NCI-H82 (cell line): ENCODE measurements at places on chromosomes 13 and 19.

DNA sequence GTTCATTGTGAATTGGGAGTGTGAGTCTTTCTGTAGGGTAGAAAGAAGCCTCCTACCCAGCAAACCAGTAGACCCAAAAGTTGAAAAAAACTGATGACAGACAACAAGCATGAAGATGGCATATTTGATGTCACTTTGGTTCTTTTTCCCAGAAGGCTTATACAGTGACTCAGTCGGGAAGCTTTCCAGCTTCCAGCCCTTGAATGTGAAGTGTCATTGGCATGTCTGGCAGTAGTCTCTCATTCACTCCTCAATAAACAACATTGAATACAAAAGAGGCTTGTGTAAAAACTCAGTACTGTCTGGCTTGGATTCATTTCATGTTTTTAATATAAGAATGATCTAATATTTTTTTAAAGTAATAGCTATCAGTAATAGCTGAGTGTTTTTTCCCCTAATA is 68.7 kb downstream of the IPO5 start:
- no peak for DNase-seq

GRCh38 chr13:95530178-95530577 is 22.3 kb upstream of the CLDN10 start:
- DNase-seq: peak; percentile 14

- peak; percentile 73 for DNase-seq
Observed at GRCh38 chr19:12952488-12953137, 4.4 kb downstream of the GADD45GIP1 start.

- no peak for DNase-seq
Observed at GRCh38 chr13:52029569-52029968, 5.1 kb downstream of the UTP14C start.

GRCh38 chr13:58594747-58595600 is 963.4 kb downstream of the PCDH17 start:
- DNase-seq: no peak

DNA sequence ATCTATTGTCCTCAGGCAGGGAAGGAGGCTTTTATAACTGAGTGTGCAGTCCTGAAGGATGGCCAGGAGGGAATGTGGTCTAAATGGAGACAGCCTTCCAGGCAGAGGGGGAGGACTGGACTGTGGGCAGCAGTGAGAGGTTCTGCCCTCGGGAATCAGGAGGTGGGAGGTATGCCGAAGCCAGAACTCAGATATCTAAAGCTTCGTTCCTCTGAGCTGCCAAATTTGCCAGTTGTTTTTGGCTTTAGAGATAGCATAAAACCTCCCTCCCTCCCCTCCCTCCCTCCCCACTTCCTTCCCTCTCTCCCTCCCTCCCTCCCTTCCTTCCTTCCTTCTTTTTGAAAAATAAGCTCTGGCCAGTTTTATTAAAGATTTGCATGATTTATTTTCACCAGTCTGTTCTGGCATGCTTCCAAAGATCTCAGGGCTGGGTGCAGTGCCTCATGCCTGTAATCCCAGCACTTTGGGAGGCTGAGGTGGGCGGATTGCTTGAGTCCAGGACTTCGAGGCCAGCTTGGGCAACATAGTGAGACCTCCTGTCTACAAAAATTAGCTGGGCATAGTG is 2.4 kb downstream of the MEDAG start:
- no peak for DNase-seq

DNA sequence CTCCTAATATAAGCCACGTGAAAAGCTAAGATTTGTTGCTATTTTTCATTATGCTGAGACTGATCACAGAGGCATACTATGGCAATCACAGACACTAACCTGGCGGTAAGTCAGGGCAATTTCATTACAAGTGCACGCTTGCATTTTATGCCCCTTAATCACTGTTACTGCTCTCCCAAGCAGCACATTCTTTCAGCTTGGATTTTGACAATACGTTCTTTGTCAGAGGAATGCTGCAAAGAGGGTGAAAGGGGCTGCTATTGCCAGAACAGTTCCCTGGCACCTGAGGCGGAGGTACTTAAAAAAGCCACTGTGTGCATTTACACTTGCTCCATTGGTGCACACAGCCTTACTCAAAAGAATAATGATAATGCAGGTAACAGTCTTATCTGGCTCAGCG is 346.6 kb downstream of the RFC3 start:
- DNase-seq: no peak

DNA sequence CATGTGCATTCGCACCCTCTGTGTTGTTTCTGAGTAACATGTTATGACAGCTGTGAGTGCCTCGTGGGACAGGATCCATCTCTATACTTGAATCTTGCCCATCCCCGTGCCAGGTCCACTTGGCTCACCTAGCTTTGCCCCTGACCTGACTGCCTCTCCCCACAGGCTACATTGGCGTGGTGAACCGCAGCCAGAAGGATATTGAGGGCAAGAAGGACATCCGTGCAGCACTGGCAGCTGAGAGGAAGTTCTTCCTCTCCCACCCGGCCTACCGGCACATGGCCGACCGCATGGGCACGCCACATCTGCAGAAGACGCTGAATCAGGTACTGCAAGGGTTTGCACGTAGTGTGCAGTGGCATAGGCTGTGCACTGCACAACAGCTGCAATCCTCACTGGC is 53.2 kb downstream of the TMED1 start:
- no peak for DNase-seq

DNA sequence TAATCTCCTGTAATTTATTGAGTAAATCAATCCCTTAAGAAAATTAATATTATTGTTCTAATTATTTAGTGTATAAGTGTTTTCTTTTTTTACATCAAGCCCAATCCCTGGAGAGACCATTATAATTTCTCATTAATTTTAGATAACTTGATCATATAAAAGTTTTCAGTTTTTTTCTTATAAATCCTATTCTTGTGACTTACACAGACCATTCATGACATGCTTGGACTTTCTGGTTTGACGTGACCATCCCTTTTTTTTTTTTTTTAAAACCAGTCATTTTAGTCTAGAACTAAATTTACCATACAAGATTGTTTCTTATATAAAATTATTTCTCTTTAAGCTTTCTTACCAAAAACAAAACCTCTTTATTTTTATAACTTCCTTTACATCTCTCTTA is 5.4 kb upstream of the MTRF1 start:
- peak; percentile 46 for DNase-seq

DNA sequence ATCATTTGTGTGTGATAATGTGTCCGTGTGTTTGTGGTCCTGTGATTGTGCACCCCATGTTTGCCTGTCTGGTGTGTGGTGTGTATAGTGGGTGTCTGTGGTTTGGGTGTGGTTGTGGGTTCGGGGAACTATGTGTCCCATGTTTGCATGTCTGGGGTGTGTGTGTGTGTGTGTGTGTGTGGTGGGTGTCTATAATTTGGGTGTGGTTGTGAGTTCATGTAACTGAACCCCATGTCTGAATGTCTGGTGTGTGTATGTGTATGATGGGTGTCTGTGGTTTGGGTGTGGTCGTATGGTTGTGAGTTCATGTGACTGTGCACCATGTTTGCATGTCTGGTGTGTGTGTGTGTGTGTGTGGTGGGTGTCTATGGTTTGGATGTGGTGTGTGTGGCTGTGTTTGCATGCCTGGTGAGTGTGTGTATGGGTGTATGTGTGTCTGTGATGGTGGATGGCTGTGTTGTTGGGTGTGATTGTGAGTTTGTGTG is 11.1 kb upstream of the NFIX start:
- no peak for DNase-seq

DNA sequence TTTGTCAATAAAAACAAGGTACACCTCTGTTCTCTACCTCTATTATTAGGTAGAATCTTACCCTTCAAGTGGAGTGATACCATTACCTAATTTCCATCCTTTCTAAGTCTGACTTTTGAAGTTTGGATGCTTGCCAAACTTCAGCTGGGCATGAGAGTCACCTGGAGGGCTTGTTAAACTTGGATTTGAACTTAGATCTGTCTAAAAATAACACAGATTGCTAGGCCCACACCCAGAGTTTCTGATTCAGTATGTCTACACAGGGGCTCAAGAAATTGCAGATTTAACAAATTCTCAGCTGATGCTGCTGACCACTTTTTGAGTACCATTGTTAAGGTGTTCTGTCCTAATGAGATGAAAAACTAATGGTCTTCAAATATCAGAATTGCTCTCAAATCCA is 512.2 kb downstream of the LMO7 start:
- DNase-seq: no peak

- DNase-seq: peak; percentile 98
Observed at GRCh38 chr19:49142866-49143335, 12.3 kb downstream of the HRC start.

DNA sequence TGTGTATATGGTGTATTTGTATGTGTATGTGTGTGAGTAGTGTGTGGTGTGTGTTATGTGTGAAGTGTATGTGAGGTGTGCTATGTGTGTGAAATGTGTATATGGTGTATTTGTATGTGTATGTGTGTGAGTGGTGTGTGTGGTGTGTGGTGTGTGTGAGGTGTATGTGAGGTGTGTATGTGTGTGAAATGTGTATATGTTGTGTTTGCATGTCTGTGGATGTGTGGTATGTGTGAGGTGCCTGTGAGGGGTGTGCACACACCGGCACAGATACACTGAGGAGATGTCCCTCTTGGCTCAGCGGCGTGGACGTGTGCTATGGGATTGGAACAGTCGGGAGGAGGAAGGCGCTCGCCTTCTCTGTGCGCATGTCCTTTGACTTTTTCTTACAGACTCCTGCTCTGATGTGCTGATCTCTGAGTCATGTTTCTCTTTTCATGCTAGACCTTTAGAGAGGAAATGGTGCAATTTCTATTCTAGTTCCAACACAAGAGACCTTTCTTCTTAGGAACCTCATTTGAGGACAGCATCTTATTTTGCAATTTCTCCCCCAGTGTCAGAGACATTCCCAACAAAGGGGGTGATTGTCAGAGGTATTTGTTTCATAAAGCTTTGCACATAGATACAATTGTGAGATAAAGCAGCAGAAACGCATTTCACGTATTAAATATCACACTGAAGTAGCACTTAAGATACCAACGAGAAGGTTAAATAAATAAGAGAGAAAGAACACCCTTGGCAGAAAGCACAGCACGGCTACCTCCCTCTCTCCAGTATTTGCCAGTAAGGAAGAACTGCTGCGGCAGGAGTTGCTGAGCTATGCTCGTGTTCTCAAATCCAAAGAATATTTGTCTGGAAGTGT is 11.3 kb upstream of the TNFRSF19 start:
- DNase-seq: peak; percentile 25

DNA sequence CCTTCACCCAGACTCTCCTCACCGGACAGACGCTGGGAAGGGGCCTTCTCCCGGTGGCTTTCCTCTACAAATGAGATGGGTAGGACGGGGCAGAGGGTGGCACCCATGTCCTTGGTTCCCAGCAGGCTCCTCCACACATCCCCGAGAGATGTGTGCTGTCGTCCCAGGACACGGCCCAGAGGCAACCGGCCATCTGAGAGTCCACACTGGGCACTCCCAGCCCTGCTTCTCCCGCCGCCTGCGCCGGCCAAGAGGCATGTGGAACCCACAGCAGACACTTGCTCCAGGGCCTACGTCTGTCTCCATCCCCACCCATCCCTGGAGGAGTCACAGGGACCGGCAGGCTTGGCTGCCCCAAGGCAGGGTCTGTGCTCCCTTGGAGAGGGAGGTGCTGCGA is 179.9 kb downstream of the KDM4B start:
- DNase-seq: no peak

GRCh38 chr19:18427743-18428113 is 8.5 kb downstream of the SSBP4 start:
- no peak for DNase-seq

DNA sequence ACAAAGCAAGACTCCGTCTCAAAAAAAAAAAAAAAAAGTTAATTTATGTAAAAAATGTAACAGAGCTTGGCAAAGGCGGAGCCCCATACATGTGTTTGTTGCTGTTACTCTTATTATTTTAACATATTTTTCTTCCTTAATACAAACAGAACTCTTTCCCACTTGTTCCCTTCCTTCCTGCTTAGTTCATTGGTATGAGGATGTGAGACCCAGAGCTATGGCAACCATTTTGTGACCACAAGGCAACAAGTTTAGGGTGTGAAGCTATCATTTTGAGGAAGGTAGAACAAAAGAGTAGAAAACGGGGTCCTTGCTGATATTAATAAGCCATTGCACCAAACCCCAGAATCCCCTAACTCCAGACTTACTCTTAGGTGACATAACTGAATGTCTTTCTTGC is 5.4 kb downstream of the IFNL1 start:
- DNase-seq: no peak

DNA sequence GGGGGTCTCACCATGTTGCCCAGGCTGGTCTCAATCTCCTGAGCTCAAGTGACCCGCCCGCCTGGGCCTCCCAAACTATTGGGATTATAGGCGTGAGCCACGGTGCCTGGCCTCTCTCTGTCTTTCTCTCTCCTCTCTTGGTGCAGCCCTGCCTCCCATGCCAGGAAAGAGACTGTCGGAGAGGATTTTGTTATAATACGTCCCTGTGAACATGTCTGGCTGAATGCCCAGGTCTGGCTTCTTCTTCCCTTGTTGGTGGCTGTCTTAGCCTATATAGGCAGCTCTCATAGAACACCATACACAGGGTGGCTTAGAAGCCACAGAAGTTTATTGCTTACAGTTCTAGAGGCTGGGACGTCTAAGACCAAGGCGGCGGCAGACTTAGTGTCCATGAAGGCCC is 46.4 kb downstream of the PEX11G start:
- peak; percentile 28 for DNase-seq

DNA sequence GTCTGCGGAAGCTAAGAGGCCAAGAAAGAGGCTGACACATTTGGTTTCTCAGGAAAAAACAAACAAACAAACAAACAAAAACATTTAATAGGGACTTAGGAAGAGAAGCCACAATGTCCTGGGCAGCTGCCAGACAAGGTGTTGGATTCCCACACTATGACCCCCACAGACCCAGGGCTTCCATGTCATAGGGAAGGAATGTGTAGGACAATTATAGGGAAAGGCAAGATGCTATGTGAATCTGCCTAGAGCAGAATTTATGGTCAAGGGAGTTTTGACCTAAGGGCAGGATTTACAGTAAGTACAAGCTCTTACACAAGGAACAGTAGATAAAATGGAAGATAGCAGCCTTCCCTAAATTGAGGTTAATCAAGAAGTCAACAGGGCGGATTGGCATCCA is 9.1 kb upstream of the CDADC1 start:
- DNase-seq: no peak
